ENCODE measurements at places on chromosomes 4 and X.
A peak's percentile ranks its signal among the peaks of the same experiment; 100 is the strongest.

DNA sequence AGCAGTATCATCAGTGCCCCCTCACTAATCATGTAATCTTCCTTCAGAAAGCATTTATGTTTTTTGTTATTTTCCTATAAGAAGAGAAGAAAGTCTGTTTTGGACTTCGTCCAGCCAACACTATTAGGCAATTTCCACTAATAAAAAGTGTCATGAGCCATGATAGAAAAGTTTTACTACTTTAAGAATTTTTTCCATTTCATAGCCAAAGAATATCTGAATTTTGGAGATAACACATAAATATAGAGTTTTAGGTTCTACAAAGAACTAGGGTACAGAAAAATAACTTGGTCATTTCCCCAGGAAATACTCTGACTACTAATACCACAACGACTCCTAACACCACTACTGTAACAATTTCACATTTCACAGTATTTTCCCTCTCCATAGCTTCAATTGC is 41.8 kb upstream of the VEGFC start:
- DNase-seq, result no peak

DNA sequence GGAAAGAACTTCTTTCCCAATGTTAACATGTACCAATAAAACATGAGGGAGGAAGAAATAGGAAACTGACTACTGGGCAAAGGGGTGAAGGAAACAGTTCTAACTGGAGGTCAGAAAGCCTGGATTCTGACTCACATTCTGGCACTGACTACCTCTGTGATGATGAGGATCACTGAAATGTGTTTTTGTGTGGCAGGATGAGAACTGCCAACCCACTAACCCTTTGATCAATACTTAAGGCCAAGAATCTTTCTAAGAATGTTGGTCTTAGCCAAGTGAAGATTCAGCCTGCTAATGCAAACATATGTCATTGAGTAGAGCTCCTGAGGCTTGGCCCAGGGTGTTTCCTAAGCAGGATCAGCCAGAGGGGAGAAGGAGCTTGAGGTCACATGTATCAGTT is 4.6 kb downstream of the ALAS2 start:
- DNase-seq, result no peak

DNA sequence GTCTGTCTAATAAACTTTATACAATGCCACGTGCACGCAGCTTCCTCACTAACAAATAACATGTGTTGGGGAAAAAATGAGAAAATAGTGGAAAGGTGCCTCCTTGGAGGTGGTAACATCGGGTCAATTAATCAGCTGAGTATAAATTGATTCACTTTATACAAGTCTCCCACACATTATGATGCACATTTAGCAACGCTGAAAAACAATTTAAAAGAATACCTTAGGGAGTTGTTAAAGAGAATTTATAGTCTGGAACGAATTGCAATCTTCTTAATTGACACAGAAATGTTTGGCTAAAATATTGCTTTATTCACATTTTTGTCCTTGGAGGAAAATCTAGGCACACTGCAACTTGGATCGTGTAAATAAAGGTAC is 84.2 kb downstream of the HPRT1 start:
- peak; percentile 48 for DNase-seq

- DNase-seq, result peak; percentile 83
Observed at GRCh38 chr4:102627831-102628523, 126.8 kb downstream of the NFKB1 start.

DNA sequence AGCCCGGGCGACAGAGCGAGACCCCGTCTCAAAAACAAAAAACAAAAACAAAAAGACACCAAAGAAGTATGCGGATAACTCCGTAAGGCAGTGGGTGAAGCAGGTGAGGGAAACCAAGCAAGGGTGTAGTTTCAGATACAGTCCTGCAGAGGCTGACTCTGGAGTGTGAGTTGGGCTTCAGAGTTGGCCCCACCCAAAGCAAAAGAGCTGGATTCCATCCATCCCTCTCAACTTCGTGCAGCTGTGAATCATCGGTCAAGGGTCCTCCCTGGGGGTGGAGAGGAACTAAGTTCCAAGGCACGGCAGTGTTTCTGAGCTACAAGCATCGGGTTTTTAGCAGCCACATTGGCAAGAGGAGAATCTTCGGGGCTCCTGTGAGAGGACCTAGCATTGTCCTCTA is 43.9 kb upstream of the FAM9A start:
- DNase-seq, result peak; percentile 67

DNA sequence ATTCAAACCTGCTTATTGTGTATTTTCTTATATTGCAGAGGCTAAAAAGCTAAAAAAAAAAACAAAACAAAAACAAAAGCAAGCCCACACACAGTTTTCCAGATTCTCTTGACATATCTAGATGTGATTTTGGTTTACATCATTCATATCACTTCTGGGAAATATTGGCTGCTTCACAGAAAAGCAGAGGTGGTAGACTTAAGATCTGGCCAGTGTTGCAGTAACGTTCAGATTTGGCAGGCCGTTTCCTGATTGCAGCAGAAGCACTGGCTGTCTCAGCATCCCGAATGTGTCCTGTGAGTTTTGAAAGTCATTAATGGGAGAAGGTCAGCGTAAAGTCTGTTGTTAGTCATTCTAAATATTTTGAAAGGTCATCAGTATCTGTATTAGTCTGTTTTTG is 2062.0 kb downstream of the ARAP2 start:
- peak; percentile 18 for DNase-seq

DNA sequence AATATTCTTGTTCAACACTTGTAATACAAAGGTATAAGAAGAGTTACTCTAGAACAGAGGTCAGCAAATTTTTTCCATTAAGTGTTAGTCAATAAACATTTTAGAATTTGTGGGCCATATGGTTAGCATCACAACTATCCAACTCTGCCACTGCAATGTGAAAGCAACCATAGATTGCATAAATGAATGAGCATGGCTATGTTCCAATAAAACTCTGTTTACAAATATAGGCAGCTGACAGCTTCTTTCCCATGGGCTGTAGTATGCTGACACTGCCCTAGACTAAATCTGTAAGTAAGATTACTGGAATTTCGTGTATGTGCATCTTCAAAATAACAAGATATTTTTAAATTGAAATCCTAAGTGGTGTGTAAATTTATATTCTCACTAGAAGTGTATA is 73.7 kb downstream of the GABRA2 start:
- DNase-seq, result no peak

GRCh38 chr4:83358410-83358809 is 23.8 kb upstream of the HPSE start:
- DNase-seq, result peak; percentile 85

- peak; percentile 10 for DNase-seq
Observed at GRCh38 chrX:136639506-136640176, 8.3 kb upstream of the CD40LG start.

DNA sequence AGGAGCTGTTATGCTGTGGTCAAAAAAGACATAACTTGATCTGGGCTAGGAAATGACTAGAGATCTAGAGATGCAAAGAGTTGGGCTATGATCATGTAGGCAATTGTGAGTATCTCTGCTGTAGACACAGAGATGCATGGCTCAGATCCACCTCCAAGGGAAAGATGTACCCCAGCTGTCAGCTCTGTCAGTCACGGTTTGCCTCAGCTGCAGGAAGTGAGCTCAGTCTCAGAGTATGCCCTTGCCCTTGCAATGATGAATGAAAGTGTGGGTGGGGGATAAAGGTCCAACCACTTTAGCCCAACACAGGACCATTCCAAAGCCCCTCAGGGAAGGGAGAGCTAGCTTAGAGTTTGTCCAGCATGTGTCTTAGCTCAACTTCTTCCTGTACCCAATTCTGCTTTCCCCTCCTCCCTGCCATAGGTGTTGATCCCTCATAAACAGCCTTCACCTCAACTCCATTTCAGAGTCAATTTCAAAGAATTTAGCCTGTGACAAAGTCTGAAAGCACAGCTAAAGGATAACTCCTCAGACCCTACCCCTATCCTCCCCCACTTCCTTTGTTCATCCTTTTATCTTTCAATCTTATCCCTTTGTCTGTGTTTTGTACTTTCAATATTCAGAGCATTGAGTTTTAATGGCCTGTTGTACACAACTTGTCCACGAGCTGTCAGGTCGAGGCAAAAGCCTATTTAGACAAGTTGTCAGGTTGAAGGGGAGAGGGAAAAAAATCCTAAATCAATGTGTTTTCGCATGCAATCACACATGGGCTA is 90.6 kb downstream of the MID1IP1 start:
- DNase-seq, result peak; percentile 83

GRCh38 chr4:129064717-129065116 is 28.6 kb downstream of the SCLT1 start:
- DNase-seq, result peak; percentile 52

DNA sequence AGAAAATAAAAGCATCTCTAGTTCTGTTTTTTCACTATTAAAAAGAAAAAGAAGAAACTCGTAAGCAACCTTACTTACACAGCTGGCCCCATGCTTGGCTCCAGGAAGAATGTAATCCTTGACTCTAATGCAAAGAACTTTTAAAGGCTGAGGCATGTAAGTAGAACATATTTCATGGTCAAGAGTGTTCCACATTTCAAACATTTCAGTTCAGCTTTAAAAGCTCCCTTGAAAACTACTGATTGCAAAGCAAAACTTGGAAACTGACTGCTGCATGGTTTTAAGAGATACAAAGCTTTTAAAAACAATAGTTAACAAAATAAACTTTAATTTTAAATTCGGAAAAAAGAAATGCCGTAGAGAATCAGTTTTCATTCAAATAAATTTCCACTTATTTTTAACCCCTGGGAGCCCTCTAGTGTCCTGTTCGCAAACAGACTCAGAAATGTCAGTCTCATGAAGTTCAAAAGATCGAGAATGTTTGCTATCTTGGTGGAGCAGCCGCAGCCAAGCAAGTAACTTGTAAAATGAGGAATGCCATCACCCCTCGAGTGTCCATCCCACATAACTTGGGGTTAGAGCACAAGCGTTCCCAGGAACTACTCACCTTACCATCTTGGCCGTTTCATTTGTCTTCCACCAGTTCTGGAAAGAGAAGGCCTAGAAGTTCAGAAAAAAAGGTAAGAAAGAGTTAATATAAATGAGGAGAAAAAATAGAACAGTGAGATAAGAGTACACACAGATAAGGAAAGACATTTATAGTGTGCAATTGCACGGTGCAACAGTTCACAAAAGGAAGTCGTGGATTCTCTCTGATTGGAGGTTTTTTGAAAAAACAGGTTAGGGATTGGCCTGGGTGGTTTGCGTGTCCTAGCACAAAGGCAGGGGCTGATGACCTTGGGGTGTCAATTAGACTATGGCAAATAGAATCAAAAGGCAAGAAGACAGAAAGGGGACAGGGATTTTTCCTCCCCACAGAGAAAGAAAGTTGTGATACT is at the start of gene GASK1B:
TSS of gene GASK1B (minus strand) at position 765 of the 998 bp plus-strand sequence. CDS start 1,650 bp downstream, outside the sequence.
- peak; percentile 64 for DNase-seq

- DNase-seq, result peak; percentile 25
Observed at GRCh38 chr4:185840201-185840600, 28.2 kb upstream of the SORBS2 start.

- peak; percentile 83 for DNase-seq
Observed at GRCh38 chrX:69361311-69361845, 142.7 kb upstream of the NALF2 start.

DNA sequence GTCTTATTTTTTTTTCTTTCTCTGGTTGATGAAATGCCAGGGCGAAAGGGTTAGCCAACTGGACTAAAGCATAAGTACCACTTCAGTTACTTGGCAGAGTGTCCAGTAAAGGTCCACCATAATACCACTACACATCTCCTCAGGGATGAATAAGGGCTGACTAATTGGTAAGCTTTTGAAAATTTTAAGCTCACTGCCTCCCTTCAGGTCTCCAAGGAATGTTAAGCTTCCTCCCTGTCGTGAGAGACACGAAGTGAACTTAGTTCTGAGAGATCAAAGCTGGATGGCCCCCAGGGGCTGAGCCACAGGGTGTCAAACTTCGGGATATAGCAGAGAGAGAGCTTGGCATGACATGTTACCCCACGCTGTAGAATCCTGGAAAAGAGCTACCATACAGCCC is 111.4 kb downstream of the VSIG4 start:
- DNase-seq, result no peak

- no peak for DNase-seq
Observed at GRCh38 chr4:83178029-83178428, 63.5 kb upstream of the PLAC8 start.

All from fibroblast of skin of abdomen (primary cell).